Thoracic aorta (tissue), 2 donors: ENCODE measurements at places on chromosomes 1 and 21.
A peak's percentile ranks its signal among the peaks of the same experiment; 100 is the strongest.

DNA sequence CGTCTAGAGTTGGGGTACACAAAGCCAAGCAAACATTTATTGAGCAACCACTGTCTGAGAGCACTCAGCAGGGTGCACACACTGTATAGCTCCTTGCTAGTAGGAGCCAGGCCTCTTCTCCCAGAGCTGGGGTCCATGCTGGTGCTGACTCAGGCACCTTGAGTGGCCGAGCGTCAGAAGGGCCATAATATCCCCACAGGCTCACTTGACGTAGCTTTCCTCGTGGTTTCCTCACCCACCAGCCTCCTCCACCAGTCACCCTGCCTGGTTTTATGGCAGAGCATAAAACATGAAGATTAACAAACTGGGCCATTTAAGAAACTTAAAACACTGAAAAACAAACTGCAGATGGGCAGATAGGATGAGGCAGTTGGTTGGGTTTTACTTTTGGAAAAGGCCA lies 361.5 kb downstream of the HHAT start:
- DNase-seq, result no peak

DNA sequence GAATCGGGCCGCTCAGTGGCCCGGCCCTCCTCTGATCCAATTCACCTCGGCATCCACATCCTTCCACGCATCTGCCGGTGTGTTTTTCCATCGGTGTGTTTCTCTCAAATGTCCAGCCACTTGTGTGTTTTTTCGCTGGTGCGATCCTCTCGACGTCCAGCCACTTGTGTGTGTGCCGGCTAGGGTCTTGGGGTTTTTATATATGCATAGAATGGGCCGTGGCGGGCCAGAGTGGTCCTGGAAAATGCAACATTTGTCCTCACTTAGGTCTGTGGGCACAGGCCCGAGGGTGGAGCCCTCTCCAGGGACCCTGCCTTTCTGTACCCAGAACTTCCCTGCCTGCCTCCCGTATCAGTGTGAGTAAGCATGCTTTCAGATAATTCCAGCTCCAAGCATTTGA lies 1106.4 kb downstream of the AMY1C start:
- no peak for DNase-seq

GRCh38 chr1:119112791-119113190 lies 27.7 kb downstream of the WARS2 start:
- no peak for DNase-seq

DNA sequence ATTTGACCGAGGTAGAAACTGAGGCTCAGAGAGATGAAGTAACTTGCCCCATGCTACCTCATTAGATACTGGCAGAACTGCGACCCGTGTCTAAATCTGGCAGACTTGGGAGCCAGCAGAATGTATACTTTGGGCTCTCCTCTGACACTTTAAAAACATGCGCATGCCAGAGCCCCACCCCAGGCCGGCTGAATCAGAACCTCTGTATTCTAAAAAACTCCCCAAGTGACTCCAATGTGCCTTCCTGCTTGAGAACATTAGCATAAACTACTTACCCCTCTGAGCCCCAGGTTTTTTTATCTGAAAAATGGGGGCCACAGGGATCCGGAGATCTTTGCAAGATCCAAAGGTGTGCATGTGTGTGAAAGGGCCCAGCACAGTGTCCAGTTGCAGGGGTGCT lies 344.7 kb upstream of the USP24 start:
- no peak for DNase-seq

DNA sequence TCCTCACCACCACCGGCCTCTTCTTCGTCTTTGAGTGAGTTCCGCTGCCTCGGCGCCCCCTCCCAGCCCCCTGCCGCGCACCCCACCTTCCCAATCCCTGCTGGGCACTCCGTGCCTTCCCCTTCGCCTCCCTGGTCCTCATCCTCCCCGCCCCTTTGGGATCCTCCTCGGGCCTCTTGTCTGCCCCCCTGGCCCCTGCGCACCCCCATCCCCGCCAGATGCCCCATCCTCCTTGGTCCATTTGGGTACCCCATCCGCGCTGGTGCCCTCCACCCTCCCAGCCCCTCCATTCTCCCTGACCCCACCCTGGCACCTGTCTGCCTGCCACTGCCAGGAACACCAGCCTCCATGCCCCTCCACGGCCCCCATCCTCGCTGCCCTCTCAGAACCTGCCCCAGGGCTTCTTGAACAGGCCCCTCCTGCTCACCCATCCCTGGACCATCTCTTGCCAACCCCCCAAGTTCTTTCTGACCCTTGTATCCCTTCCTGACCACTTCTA lies 667 bp downstream of the ZDHHC18 start:
- DNase-seq, result no peak

- DNase-seq, result no peak
These were observed 9.5 kb downstream of the KDM4A start for GRCh38 chr1:43659212-43660166.

- DNase-seq, result no peak
These were observed 9.2 kb upstream of the ERG start for GRCh38 chr21:38507374-38507942.

- DNase-seq, result no peak
These were observed 44.9 kb upstream of the HIVEP3 start for GRCh38 chr1:41963636-41964035.

DNA sequence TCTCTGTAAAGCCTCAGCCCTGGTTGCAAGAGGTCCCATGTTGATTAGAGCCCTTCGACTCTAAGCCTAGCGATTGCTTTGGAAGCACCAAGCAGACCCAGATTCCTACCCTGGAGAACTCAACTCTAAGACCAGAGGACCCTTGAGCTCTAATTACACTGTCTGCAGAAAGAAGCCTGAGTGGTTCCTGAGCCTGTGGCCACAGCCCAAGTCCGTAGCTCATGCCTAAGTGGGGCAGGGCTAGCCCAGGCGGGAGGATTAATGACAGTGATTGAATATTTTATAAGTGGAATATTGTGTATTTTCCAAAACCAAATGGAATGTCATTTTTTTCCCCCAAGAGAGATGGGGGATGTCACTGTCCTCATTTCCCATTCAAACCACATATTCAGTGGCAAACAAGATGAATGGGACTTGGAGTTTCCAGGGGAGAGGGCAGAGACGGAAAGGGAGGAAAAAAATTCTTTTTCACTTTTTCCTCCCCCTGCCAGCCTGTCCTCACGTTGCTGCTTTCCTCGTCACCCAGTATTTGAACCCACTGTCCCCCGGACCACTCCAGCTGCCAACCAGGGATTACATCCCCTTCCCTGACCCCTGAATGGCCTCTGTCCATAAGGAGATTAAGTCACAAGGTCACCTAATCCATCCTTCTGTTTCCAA lies 79.6 kb upstream of the CTTNBP2NL start:
- no peak for DNase-seq

DNA sequence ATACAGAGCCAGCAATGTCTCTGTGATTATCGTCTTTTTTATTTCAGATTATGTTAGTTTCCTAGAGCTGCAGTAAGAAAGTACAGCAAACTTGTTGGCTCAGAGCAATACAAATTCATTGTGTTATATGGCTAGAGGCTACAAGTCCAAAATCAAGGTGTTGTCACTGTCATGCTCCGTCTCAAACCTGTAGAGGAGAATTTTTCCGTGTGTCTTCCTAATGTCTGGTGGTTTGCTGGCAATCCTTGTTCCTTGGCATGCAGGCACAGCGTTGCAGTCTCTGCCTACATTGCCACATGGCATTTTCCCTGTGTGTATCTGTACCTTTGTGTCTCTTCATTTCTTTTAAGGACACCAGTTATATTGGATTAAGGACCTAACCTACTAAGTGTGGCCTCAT lies 244.4 kb downstream of the LRRIQ3 start:
- no peak for DNase-seq

DNA sequence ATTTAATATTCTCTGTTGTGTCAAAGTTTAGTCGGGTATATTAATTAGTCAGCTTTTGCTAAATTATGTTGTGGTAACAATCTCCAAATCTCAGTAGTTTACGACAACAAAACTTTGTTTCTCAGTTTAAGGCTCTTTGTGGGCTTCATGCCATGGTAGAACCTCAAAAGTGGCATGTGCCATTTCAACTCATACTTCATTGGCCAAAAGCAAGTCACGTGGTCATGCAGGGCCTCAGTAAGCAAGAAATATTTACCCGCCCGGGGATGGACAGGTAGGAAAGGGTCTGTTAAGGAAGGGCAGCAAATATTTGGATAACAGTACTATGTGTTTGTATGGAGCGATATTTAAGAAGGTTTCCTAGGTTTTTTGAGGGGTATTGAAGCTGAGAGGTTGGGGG lies 38.6 kb downstream of the ITSN1 start:
- no peak for DNase-seq

DNA sequence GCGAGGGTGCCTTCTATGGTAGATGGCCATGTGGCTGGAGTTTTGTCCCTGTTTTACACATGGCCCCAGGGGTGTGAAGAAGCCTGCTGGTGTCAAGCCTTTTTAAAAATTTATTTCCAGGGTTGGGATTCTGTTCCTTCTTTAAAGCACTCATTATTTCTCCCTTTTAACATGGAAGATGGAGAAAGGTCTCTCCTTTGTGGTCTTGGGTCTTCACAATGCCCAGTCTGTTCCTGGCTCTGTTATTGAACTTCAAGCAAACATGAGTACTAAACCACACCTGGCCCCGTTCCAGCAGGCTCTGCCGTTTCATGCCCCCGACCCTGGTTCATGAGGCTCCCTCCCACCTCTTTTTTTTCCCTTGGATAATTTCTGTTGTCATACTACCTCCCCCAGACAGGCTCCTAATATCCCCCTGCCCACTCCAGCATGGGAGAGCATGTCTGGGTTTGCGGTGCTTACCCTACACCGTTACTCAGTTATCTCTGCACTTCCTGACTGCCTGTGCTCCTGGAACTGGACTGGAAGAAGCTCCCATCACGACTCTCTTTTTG lies 121.2 kb upstream of the KIAA0040 start:
- DNase-seq, result no peak

GRCh38 chr1:207020065-207020708 lies 12.4 kb downstream of the C1orf116 start:
- no peak for DNase-seq

DNA sequence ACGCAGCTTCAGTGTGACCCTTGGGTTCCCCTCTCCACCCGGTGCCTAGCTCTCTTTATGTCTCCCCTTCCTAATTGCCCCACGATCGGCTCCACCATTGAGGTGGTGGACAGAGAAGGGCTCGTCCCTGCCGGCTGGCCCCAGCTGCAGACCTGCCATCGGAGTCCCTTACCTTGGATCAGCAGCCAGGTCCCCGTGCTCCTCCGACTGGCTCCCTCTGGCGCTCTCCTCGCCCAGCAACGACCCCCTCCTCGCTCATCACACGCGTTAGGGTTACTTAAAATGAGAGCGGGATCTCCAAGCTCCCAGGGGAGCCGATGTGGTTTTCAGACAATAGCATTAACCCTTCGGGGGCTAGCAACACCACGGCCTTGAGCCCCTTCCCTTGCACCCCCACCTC lies 8.1 kb upstream of the ETV3L start:
- DNase-seq, result no peak

GRCh38 chr1:180946541-180947498 lies 34.1 kb downstream of the KIAA1614 start:
- no peak for DNase-seq

DNA sequence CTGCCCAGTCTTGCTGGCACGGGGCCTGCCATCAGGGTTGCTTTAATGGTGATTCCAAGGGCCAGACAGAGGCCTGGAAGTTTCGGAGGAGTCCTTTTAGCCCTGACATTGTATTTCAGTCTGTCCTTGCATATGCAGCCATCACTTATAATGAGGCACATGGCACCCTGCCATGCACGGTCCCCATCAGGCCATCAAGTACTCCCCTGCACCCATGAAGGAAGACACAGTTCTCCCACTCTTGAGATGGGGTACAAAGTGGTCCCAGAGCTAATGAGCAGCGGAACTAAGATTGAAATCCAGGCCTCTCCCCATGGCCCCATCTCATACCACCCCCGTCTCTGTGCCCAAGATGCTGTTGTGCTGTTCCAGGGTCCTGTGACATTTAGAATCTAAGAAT lies 596.6 kb downstream of the PTPRU start:
- DNase-seq, result no peak

GRCh38 chr1:231423648-231424047 lies 1.6 kb upstream of the EGLN1 start:
- no peak for DNase-seq

DNA sequence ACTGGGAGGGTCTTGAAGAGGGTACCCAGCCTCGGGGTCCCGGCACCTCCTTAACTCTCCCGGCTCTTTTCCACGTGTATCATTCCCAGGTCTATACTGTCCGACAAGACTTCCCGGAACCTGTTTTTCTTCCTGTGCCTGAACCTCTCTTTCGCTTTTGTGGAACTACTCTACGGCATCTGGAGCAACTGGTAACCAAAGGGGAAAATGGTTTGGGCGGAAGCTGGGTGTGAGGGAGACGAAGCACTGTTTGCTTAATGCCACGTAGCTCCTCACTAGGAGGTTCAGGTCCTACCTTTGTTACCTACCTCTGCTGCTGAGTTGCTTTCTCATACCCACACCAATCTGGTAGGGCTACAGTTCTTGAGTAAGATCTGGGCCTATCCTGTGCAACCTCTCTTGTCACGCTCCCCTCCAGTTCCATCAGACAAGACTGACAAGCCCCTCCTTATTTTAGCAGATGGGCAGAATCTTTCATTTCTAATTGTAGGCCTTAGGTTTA lies 642 bp downstream of the SLC30A7 start:
- no peak for DNase-seq

- DNase-seq, result no peak
These were observed 430.0 kb upstream of the RUNX1 start for GRCh38 chr21:35479065-35479448.

GRCh38 chr1:225700164-225700821 lies 47.4 kb upstream of the ENAH start:
- DNase-seq, result peak; percentile 23

DNA sequence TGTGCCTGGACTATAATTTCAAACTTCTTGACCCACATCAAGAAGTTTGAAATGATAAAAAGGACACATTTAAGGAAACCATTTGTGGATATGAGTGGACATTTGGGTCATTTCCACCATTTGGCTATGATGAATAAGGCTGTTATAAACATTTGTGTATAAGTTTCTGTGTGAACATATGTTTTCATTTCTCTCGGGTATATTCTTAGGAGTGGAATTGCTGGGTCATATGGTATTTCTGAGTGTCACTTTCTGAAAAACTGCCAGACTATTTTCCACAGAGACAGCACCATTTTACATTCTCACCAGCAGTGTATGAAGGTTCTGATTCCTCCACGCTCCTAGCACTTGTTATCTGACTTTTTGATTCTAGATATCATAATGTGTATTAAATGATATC lies 50.8 kb downstream of the GPR137B start:
- no peak for DNase-seq

- no peak for DNase-seq
These were observed 9.9 kb upstream of the TRABD2B start for GRCh38 chr1:48007047-48007446.

GRCh38 chr1:85328713-85329397 lies 52.4 kb upstream of the BCL10 start:
- DNase-seq, result no peak
